RPMI8226 (cell line): ENCODE measurements at places on chromosomes 2 and 18.
A peak's percentile ranks its signal among the peaks of the same experiment; 100 is the strongest.

DNA sequence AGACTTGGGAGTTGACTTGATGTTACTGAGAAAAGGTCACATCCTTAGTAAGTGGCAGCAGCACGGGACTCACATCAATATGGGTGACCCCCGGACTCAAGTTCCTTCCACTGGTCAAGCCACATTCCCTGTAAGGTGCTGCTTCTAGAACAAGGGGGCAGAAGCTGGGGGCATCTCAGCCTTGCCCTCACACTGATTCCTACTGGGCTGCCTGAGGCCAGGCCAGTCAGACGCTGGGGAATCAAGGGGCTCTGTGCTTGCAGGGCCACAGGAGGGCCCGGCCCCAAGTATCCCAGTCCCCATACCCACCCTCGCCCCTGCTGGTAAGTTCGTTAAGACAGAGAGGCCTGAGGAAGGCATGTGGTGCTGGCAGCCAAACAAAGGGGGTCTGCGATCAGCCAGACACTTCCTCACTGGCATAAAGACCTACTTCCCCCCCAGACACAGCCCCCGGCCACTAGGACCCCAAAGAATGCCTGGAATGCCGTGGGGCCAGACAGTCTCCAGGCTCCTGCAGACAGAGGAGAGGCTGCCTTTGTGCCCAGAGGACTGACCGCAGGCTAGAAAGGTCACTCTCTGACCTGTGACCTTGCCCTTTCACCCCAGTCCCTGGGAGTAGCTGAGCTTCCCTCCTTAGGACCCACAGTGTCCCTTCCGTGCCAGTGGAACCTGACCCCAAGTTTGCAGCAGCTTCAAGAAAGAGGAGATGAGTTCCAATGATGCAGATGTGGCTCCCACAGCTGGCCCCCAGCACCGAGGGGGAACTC is 83.6 kb downstream of the HS1BP3 start:
- DNase-seq = no peak

- DNase-seq = no peak
These were observed 40.9 kb downstream of the UBE2E3 start for GRCh38 chr2:181021199-181021789.

DNA sequence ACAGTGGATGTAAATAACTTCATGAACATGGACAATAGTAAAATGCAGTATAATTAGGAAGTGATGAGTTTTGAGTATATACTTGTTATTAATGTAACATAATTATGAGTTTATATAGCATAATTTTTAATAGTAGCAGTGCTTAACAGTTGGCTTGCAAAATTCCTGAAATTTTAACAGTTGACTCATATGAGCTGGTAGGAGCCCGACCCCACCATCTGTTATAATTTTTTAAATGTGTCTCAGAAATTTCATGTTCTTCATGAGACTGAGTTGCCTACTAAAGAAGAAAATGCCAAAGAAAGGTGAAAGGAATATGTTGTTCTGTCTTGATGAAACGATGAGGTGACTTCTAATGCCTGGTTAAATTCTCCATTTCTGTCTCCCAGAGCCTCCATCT is 62.6 kb downstream of the ITGB1BP1 start:
- DNase-seq = no peak

- DNase-seq = no peak
These were observed 62.5 kb downstream of the CERS6 start for GRCh38 chr2:168518555-168519066.

GRCh38 chr2:26605195-26605998 is 35.8 kb downstream of the CIB4 start:
- DNase-seq = peak; percentile 56

DNA sequence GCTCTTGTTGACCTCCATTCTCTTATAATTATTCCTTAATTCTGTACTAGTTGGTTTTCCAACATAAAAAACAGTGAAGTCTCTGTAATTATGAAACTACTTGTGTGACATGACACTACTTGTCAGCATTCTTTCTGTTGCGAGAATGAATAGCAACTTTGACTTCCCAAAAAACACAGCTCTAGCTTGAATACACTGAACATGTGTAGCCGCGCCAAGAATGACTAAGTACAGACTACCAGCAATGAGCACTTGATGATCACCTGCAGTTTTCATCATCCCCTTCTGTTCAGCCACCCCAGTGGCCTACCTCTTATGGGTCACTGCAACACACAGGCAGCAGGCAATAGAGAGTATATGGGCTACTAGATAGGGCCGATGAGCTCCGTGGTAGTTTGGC is 229.3 kb downstream of the TGIF1 start:
- no peak for DNase-seq

DNA sequence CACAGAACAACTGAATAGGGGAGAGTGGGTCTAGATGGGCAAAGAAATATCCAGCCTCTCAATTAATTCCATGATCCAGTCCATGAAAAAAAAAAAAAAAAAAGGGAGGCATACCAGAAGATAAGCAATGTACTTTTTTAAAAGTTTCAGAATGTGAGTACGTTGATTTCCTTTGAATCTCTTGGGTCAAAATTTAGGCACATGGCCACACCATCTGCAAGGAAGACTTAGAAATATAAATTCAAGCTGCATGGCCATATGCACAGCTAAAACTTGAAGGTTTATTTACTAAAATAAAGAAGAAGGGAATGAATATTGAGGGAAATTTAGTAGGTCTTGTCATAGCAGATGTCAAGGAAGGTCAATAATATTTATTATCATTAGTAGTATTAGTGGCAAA is 286.5 kb upstream of the CDH7 start:
- DNase-seq = no peak
